NCI-H1417 (cell line): ENCODE measurements at places on chromosomes 7 and 10.

- no peak for DNase-seq
Observed at GRCh38 chr7:69373171-69374043, 224.9 kb upstream of the AUTS2 start.

DNA sequence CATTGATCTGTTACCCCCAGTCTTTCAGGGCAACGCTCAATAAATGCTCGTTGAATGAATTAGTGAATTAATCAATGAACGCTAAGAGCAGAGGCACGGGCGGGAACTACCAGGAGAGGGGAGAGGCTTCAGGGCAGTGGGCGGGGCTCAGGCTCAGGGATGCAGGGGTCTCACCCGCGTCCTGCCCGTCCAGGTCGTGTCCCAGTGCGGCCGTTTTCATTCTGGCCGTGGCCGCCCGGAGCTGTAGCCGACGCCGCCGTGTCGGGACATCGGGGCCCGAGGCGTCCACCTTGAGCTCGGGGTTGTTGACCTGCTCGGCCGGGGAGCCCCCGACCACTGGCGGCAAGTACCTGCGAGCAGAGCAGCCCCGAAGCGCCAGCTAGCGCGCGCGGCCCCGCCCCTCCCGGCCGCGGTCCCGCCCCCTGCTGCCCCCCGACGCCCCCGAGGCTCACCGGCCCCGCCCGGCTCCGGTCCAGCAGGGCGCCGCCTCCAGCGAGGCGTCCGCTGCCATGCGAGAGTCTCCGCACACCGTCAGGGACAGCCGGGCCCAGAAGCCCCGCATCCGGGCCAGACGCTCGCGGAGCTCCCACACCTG, 2.8 kb upstream of the GAL3ST4 start:
- no peak for DNase-seq

DNA sequence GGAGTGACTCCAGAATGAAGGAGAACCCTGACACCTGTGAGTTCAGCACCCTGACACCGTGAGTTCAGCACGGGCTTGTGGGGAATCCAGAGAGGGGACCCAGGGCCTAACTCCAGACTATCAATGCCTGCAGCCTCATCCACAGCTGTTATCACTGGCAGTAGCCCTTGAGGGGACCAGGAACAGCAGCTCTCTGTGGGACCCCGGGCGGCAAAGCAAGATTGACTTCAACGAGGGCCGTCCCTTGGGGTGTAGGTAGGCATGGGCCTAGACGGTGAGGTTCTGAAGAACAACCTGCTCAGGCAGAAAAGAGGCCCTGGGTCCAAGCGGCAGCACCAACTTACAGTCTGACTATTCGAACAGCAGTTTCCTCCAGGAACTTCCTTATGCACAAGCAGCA, 8.9 kb downstream of the GRID1 start:
- DNase-seq: no peak

- no peak for DNase-seq
Observed at GRCh38 chr10:77266242-77266641, 371.4 kb downstream of the KCNMA1 start.

GRCh38 chr10:20512631-20513030, 384.5 kb downstream of the NEBL start:
- no peak for DNase-seq

DNA sequence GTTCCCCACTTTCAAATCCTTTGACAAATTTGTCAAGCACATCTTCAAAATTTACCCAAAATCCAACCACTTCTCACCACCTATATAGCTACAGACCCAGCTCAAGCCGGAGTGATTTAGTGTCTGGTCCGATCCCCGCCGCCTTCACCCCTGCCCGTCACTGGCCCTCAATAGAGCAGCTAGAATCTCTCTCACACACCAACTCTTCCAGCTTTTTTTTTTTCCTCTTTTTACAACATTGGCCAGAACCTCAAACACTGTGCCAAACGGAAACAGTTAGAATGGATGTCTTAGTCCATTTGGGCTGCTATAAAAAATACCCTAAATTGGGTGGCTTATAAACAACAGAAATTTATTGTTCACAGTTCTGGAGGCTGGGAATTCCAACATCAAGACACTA, 41.1 kb upstream of the TMEM72 start:
- DNase-seq: no peak
